ENCODE measurements at places on chromosomes 3 and 15.

DNA sequence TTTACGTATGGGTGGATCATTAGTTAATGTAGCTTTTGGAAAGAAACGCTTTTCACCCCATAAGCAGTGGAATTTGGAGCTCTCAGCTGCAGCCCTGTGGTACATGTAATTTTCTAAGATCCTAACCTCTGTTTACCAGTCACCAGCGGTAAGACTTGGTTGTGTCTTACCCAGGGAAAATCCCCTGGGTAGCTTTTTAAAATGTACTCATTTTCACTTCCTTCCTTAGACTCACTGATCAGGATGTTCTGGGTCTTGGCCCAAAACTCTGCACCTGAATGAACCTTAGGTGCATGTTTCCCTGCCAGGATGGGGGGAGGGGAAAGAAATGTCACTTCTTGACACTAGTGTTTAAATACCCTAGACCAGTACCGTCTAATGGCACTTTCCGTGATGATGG, 605.2 kb downstream of the MAGI1 start:
- DNase-seq, result no peak

- DNase-seq, result no peak
Measured at GRCh38 chr3:29701326-29701983, 420.6 kb downstream of the RBMS3 start.

DNA sequence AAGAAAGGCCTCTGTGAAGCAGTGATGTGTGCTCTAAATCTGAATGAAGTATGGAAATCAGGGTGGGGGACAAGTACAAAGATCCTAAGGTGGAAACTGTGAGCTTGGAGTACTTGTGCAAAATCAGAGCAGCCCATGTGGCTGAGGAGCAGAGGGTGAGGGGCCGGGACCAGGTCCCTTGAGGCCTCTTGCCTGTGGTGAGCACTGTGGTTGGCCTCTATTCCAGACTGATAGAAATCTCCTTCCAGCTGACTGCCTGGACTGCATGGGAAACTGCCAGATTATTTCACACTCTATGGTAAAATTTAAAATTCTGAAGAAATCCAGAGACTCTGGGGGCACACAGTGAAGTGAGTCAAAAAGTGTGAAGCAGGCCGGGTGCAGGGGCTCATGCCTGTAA, 81.4 kb downstream of the TM4SF4 start:
- no peak for DNase-seq

DNA sequence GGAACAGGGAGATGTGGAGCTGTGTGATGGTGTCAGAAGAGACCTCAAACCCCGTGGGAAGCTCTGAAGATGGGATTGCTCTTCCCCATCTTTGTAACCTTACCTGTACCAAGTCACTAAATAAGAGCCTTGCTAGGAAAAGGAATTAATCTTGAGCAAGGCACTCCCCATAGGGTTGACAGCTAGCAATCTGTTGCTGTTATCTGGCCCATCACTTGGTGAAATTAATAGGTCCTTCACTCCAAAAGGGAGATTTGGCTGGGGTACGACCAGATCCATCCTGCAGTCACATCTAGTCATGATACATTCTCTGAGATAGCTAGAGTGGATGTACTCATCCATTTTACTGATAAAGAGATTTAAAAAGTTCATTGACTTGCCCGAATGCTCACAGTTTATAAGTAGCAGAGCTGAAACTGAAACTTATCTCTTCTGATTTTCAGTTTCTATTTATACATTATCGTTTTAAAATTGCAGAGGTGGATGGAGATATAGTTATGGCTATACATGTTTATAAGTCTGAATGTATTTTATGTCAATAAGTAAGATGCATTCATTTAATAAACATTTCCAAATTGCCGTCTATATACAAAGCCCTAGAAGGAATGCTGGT, 299.1 kb upstream of the MCTP2 start:
- no peak for DNase-seq

DNA sequence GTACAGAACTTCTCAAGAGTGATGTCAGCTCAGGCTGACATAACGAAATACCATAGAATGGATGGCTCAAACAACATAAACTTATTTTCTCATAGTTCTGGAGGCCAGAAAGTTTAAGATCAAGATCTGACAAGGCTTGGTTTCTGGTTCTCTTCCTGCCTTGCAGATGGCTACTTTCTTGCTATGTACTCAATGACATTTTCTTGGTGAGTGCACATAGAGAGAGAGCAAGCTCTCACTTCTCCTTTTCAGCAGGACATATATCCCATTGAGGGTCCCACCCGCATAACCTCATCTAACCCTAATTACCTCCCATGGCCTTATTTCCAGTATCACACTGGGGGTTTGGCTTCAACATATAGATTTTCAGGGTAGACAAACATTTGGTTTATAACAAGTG, 1072.1 kb downstream of the PLOD2 start:
- no peak for DNase-seq

DNA sequence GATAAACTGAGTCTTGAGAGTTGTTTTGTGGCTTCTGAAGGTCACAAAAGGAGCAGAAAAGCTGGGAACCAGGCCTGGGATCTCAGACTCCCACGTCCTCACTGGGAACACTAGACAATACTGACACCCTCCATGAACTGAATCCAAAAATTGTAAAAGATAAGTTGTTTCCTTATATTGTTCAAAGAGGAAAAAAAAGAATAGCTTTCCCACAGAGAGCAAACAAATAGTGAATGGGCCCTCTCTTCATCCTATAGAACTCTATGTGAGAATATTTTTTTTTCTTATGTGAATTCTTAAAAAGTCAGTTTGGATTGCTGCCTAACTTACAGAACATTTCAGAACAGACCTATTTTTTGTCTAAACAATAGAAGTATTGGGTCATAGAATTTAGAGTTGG, 203.5 kb downstream of the MECOM start:
- no peak for DNase-seq

Data from CD4-positive, alpha-beta T cell treated with Interleukin-1 beta for 1 hour (primary cell).